ENCODE measurements at places on chromosomes 6 and 20. TPM values are rescaled to one million over a fixed set of nuclear protein-coding genes. Genes with fewer than 3 reads are reported as not detected.

RIMS4 gene
- 2.0 TPM for total RNA-seq

DZANK1 gene
- total RNA-seq = 2.4 TPM

SSTR4 gene
- not detected for total RNA-seq

HEY2 gene
- 1.5 TPM for total RNA-seq

SRXN1 gene
- 18.9 TPM for total RNA-seq

CRISP3 gene
- total RNA-seq = not detected

ZSCAN23 gene
- total RNA-seq = 2.0 TPM

FOXQ1 gene
- 0.23 TPM for total RNA-seq

Data from mucosa of descending colon (tissue), 3 donors.